Tibial nerve (tissue), 4 donors: ENCODE measurements at places on chromosomes 7 and 10. TPM values are rescaled to one million over a fixed set of nuclear protein-coding genes. Genes with fewer than 3 reads are reported as not detected.

DNA sequence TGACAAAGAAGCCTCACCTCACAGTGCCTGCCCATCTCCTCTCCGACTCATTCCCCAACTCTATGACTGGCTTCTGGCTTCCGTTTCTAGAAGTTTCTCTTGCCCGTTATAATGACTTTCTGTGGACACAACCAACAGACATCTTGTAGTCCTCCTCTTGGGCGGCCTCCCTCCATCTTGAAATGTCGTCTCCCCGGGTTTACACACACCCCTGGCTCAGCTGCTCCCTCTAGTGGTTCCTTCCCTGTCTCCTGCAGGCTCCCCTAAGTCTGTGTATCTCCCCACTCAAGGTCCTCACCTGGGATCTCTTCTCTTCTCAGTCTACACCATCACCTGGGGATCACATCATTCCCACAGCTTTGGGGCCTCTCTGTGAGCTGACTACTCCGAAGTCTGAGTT is 123.4 kb upstream of the NEBL start:
- no peak for DNase-seq

DNA sequence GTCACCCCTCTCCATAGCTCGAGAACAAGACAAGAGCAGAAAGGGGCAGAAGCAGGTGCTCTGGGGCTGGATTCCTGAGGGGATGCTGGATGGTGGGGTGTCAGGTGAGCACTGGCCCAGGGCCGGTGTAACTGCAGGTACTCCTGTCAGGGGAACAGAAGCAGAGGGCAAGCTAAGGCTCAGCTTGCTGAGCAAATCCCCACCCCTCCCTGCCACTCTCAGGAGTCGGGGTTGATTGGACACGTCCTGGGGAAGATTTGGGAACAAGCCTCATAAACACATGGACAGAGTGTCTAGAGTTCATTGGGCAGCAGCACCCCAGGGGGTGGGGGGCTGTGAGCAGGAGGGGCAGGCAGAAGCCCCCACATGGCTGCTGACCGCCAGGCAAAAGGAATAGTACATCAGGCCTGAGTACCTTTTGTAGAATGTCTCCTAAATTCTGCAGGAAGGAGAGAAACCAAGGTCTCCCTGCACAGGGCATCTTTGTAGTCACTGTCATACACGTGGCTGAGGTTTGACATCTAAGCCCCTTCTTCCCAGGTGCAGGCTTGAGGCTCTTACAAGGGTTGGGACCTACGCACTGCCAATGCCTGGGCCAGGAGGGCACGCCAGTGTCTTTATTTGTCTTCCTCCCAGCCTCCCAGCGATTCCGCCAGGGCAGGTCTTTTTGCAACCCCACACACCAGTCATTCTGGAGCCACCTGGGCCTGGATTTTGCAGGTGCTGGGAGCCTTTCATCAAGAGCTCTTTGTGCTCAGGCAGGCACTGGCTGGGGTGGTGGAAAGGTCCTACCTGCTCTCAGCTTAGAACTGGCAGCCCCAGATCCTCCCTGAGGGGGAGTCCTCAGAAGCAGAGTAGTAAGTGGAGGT is 2.8 kb downstream of the CALML3 start:
- DNase-seq, result no peak

PAOX gene
- total RNA-seq, result 26.7 TPM

GNGT1 gene
- total RNA-seq, result not detected

DNA sequence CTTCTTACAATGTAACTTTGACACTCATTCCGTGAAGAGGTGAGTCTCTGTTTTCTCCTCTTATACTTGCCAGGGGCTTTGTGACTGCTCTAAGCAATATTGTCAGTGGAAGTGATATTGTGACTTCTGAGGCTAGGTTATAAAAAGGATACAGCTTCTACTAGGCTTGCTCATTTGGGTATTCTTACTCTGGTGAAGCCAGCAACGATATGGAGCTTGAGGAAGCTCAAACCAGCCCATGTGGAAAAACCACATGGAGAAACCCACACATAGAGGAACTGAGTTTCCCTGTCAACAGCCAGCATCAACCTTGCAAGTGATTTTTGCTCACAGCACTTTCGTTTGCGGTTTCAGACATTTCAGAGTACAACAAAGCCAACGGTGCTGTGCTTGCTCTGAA is 149.6 kb upstream of the SEMA3E start:
- no peak for DNase-seq
